ENCODE measurements at places on chromosomes 5 and 9.

- peak; percentile 54 for DNase-seq
These were observed 32.0 kb upstream of the SPTLC1 start for GRCh38 chr9:92147030-92147851.

DNA sequence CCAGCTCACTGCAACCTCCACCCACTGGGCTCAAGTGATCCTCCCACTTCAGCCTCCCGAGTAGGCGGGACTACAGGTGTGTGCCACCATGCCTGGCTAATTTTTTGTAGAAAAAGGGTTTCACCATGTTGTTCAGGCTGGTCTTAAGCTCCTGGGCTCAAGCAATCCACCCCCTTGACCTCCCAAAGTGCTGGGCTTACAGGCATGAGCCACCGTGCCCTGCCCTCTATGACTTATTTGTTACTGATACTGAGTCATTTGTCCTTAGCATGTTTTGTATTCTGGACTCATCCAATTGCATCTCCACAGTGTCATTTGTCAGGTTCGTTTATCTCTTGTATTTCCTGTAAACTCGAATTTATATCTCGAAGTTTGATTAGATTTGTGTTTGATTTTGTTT, 2.7 kb upstream of the ITK start:
- peak; percentile 3 for DNase-seq

GRCh38 chr5:108084105-108084504, 297.8 kb downstream of the FBXL17 start:
- DNase-seq: no peak

DNA sequence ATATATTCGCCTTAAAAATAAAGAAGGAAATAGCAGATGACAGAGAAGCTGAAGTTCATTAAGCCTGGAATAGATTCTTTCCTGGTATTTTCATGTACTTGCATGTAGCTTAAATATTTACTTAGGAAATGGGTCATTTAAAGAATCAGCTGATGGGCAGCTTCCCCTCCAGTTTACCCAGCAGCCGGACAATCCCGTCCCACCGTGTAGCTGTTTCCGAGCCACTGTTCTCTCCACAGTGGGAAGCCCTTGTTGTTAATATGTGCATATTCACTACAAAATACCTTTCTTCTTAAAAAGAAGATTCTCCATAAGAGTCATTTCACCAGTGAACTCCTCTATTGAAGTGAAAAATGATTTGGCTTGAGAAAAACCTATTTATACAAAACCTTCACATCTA, 187.0 kb downstream of the FANCC start:
- no peak for DNase-seq
